Muscle of back (tissue), 13 donors: ENCODE measurements at places on chromosomes 7 and 10. TPM values are rescaled to one million over a fixed set of nuclear protein-coding genes. Genes with fewer than 3 reads are reported as not detected.

Gene CPA2
- polyA plus RNA-seq: 0.25 TPM

DNA sequence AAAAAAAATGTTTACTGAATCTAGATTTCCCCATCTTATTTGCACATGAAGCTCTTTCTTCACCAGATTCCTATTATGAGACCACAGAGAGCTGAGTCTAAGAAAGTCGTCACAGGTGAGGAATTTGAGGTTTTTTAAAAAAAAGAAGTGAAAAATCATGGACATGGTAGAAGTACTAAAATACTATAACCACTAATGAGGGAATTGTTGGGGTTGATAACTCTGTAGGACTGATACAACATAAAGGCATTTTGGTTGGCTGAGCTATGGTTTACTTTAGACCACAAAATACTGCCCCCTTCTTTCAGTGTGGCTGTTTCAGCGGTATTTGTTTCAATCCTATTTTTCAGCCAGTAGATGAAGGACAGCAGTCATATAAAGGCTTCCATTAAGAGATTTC is 1111.3 kb downstream of the TYW1 start:
- DNase-seq: no peak

- no peak for DNase-seq
Observed at GRCh38 chr7:97272237-97272975, 154.9 kb downstream of the SDHAF3 start.

DNA sequence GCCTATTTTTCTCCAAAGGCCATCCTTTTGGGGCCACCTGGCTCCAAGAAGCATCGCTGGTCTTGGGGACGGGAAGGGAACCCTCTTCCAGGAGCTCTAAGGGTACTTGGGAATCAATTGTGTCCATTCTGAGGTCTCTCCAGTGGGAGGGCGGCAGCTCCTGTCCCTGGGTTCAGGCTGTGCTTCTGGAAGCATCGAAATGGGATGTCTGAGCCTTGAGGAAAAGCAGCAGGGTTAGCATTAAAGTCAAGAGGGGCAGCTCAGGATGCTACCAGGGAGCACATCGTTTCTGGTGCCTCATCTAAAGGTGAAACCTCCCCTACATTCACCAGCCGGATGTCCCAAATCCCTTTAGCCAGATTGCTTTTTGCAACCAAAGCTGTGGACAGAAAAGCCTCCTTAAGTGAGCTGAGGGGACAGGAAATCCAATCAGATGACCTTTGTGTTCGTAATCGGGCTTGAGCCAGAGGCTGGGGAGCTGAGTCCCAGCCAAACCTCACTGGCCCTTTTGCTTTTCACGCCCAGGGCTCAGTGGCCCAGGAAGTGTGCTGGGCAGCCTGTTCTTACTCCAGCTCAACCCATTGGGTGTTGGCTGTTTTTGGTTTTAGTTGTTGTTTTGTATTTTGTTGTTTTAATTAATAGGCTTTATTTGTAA is 88.8 kb upstream of the ANLN start:
- no peak for DNase-seq

DNA sequence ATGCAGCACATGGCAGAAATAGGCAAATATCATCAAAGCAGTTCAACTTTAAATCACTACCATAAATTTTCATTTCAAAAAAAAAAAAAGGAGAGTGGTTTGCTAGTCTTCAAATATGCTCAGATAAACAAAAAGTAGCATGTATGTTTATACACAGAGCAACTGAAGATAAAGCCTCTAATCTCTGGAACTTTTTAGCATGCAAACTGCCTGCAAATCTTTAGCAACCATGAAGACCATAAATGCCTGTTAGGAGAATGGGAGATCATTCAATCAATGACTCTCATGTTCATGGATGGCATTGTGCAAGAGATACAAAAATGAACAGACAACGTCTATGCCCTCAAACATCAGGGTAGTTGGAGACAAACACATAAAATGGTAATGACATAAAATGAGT is 57.3 kb downstream of the ORC5 start:
- DNase-seq: no peak

- DNase-seq: no peak
Observed at GRCh38 chr10:28713626-28714352, 36.5 kb downstream of the BAMBI start.
